T1000 (cell line): ENCODE measurements at places on chromosomes 2 and 18.

DNA sequence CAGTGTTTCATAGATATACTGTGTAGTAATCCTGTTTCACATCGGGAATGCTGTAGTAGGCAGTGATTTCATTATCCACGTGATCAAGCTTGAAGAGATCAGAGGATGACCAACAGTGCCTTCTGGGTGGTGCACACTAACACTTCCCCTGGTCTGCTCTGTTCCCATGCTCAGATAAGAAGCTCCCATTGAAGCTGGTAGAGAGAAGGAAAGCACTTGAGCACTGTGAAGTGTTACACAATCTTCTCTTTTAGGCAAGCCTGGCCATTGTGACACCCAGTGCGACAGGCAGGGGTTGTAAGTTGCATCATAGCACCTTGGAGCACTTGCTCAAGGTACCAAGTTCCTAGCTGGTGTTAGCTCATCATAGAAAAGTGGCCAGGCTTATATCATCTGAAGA is 30.6 kb upstream of the GPD2 start:
- DNase-seq: no peak

- DNase-seq: no peak
These were observed 6.7 kb downstream of the TMBIM1 start for GRCh38 chr2:218285604-218286003.

DNA sequence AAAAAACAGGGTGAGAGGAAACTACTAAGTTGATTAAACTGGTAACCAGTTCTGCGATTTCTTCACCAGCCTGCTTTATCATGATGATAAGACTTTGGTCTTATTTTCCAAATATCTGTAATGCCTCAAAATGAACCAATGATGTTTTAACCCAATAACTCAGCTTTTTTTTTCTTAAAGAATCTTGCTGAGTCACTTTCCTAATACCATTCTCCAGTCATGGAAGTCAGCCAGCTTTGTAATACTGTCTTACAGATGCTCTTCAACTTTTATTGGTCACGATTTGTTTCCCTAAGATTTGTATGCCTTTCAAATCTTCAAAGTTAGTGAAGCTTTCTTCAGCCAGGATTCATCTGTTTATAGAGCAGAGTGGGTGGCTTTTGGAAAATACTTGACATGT is 47.7 kb upstream of the SMIM21 start:
- no peak for DNase-seq

- no peak for DNase-seq
These were observed 700.9 kb downstream of the ERBB4 start for GRCh38 chr2:211837706-211838105.

- DNase-seq: no peak
These were observed 290.8 kb upstream of the TANK start for GRCh38 chr2:160869411-160869810.

DNA sequence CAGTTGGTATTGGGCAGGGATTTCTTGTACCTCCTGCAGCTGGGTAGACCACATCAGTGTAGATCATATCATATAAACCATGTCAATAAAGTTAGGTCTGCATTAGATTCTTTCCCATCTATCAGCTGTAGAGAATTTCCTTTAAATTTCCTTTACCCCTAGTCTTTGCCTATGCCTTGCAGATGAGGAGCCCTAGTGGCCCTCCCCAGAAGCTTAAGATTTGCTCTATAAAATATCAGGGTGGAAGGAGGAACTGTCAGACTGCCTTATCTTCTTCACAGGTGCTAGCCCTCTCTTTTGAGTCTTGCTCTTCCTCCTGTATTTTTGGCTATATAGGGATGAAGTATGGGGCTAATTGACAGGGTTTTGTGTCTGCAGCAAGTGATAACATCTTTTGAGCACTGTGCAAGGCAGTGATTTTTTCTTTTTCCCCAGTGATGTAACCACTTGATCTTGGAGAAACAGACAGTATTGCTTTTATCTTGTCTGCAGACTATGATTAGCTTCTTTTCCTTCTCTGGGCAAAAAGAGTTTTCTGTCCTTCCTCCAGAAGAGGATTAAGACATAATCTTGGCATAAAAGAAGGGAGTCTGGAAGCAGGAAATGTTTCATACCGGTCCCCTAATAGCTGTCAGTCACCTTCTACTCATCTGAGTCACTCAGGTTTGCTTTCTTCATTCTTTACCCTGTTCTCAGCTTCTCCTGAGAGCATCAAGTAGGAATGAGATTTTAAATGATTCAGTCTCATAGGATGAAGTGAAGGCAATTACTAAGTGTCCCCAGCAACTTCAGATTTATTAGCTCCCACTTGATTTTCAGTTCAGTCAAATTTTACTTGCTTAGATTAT is 286.4 kb downstream of the CDH19 start:
- no peak for DNase-seq

DNA sequence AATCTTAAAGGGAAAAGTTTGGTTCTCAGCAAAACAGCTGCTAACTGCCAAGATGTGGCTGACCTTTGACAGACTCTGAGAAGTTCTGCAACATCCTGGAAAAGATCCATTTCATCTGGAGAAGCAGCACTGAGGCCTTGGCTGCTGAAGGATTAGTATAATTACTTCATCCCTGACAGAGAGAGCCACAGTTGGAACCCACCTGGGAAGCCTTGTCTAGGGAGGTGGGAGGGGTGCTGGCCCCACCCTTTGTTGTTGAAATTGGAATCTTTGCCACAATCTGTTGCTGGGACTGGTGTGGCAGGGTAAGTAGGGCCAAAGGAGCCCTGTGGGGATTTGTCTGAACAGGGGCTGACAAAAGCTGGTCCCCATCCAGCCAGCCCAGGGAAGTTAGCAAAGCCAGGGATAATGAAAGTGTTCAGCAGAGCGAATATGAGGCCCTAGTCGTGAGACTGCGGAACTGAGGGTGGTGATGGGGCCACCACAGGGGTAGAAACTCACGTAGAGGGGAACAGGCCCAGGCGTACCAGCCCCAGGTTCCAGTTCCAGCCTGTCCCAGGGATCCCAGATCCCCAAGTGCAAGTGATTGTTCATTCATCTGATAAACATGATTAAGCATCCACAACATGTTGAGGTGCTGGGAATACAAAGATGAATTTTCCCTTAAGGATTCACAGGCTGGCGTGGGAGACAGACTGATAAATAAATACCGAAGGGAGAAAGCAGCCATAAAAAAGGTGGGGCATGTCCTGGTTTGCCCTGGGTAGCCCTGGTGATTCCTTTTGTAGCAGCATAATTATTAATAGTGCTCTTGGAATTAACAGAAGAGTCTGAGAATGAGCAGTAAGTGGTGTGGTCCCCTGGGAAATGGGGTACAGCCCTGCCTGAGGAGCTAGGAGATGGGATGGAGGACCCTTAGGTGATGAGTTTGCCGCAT is 60.0 kb downstream of the MYO1B start:
- DNase-seq: no peak

DNA sequence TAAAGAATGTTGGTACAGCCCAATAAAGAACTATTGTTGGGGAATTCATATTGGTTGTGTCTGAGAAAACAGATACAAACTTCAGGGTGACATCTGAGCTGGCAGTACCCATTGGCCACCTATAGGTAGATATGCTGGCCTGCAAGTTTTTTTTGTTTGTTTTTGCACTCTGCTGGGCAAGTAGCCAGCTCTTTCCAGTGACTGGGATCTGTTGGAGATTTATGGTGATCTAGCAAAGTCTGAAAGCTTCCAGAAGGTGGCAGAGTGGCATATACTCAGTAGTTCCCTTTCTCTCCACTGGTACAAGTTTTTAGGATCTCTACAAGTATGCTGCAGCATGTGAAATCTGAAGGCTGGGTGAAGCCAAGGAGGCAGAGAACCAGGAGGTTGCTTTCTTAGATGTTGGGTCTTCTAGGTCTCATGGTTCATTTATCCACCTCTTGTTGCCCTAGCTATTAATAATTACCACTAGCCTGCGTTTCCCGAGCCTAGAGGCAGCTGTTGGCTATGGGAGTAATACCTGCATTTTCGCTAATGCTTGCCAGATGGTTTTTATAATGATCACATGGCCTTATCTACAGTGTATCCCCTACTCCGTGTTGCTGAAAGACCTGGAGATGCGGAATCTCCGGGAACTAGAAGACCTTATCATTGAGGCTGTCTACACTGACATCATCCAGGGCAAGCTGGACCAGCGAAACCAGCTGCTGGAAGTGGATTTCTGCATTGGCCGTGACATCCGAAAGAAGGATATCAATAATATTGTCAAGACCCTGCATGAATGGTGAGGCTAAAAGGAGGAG is 9.5 kb downstream of the COPS7B start:
- DNase-seq: peak; percentile 4

- no peak for DNase-seq
These were observed 106.9 kb upstream of the MSTN start for GRCh38 chr2:190169221-190170072.

DNA sequence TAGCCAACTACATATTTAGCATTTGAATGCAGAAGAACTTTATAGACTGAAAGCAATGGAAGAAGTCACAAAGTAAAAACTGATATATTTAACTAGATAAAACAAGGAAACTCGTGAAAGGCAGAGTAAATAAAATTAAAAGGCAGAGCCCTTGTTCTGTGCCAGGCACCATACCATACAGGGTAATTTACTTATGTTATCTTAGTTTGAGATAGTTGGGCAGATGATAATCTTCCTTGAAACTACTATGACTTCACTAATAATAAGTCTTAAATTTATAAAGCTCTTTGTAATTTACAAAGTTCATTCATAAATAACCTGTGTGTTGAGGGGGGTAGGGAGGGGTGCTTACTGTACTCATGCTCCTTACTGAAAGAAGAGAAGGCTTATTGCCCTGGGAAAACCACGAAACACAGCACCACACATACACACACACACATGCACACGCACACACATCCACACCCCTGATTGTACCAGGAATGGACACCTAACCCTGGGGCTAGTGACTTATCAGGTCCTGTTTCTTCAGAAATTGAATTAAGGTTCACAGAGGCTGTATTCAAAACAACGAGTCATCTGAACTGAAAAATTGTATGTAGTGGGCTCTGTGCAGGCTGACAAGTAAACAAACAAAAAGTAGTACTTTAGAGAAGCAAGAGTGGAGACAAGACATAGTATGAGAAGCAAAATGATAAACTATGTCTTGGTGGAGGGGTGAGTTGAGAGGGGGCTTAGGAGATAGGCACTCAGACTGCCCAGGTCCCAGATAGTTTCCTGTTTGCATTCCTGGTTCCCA is 38.1 kb downstream of the AGFG1 start:
- peak; percentile 11 for DNase-seq

GRCh38 chr2:205689820-205690219 is 7.5 kb downstream of the NRP2 start:
- no peak for DNase-seq

DNA sequence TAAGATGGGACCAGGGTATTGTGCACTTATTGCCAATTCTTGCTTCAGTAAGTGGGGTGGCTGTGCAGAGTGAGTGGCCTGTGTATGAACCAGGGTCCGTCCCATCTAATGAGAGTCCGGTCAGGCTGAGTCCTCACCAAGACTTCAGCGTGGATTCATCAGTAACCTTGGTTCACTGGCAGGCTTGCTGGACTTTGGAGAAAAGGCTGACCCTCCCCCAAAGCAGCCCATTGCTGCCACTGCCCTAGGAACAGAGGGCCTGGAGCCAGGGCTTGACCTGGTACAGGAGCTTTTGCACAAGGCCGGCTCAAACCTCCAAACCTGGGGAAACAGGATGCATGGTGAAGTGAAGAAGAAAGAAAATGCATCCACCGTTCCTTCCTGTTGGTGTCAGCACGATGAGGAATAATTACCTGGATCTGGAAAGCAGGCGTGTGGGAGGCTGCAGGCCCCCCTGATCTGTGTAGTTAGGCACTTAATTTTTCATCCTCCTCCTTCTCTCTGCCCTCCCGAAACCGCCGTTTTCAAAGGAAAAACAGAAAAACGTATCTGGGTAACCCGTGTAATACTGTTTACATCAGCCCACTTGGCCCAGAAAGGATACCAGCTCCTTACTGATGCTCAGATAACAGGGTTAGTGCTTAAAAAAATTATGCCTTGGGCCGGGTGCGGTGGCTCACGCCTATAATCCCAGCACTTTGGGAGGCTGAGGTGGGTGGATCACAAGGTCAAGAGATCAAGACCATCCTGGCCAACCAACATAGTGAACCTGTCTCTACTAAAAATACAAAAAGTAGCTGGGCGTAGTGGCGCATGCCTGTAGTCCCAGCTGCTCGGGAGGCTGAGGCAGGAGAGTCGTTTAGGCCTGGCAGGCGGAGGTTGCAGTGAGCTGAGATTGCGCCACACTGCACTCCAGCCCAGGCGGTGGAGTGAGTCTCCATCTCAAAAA is 147.7 kb downstream of the TGIF1 start:
- no peak for DNase-seq

GRCh38 chr18:37588289-37588688 is 22.7 kb upstream of the CELF4 start:
- no peak for DNase-seq

- DNase-seq: no peak
These were observed 58.7 kb upstream of the B3GNT2 start for GRCh38 chr2:62136956-62137830.

DNA sequence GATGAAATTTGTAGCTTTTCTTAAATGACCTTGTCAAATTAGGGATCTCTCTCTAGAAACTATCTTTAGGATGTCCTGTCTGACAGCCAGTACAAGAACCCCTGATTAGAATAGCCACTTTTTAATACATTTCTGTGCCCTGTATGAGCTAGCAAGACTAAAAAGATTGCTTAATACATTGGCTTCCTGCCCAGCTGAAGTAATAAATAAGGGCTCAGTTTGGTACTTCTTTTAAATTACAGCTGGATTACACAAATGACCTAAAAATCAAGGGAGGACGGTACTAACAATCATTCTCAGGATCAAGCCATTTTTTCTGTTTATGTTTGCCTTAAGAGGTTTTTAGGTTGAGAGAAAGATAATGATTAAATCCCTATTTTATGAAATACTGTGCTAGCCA is 11.6 kb upstream of the OLA1 start:
- no peak for DNase-seq

DNA sequence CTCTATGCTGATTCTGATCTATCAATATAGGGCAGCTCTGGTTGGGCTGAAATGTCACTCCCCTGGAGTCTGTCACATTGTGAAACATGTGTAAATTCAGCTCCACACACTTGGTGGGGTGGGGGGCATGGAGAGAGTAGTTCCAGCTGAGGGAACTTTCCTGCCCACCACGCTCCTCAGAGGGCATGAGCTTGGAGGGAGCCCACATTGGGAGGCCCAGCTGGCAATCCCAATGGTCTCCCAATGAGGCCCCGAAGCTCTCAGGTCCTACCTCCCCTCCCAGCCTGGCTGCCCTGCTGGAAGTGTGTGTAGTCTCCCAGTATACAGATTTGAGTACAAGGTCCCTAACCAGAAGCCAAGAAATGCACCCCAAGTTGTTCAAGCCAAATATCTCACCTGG is 31.5 kb downstream of the GYPC start:
- no peak for DNase-seq

DNA sequence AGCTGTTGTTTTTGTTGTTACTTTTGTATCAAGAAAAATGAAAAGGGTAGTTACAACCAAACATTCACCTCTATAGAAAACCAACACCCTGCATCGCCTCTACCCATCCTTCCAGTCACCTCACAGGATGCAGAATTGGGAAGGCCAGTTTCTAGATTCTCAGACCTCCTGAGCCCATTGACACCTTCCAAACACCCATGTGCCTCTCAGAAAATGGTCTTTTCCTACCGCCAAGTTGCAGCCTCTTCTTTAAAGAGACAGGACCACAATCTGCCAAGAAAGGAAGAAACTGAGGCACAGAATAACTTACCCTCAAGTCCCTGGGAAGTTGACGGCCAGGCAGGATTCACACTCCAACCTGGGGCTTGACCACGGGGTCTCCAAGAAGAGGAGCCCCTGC is 101.4 kb downstream of the TNS1 start:
- no peak for DNase-seq
